ENCODE measurements at places on chromosomes 2 and 18. TPM values are rescaled to one million over a fixed set of nuclear protein-coding genes. Genes with fewer than 3 reads are reported as not detected.

- no peak for DNase-seq
Measured at GRCh38 chr2:68860111-68860510, 11.1 kb downstream of the BMP10 start.

DNA sequence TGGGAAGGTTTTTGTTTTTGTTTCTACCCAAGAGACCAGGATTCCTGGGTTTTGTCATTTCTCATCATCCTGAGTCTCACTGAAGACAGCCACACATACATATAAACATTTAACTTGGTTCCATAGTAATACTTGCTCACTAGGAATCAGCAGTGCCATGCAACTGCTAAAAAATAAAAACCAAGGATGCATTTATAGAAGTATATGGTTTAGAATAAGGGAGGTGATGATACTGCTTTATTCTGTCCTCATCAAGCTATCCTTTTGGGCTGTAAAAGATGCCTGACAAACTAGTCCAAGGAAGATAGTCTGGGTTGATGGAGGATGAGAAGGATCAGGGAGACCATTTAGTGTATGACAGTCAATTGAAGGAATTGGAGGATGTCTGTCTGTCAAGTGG, 740 bp downstream of the SPATA3 start:
- no peak for DNase-seq

DNA sequence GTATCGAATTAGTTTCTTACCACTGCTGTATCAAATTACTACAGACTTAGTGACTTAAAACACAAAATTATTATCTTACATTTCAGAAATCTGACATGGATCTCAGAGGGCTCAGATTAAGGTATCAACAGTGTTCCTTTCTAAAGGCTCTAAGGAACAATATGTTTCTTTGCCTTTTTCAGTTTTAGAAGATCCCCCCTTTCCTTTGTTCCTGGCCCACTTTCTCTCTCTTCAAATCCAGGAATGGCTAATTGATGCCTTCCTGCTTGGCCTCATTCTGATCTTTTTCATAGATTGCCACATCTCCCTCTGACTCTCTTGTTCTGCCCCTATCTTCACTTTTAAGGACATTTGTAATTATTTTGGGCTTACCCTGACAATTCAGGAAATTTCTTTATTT, 65.7 kb downstream of the LRP1B start:
- DNase-seq: no peak

DNA sequence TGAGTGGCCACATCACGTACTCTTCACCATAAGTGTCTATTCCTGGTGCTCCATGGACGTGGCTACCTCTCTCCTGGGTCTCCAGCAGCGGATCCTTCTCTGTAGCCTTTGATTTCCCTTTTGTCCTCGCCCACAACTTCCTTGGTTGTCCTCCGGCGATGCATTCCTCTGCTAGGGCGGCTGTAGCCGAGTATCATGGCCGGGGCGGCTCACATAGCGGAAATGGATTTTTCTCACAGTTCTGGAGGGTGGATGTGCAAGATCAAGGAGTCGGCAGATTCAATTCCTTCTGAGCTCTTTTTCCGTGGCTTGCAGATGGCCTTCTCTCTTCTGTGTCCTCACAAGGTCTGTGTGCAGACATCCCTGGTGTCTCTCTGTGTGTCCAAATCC, 35.7 kb downstream of the ACKR3 start:
- no peak for DNase-seq

- peak; percentile 23 for DNase-seq
Measured at GRCh38 chr18:23828426-23828825, 139.2 kb downstream of the LAMA3 start.

DNA sequence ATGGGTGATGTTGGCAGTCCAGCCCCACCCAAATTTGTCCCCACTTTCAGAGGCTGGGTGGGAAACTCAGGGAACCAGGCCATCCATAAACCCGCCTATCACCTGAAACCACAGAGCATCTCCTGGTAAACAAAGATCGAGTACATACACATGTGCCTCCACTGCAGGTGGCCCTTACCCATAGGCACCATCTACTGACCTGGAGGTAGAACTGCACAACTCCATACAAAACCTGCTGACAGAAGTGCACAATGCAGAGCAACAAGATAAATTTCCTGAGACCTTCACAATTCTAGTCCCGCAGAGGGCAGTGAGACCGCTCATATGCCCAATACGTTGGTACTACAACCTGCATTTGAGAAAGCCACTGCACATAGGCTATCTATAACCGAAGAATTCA, 856.3 kb downstream of the SUCLG1 start:
- DNase-seq: no peak

DNA sequence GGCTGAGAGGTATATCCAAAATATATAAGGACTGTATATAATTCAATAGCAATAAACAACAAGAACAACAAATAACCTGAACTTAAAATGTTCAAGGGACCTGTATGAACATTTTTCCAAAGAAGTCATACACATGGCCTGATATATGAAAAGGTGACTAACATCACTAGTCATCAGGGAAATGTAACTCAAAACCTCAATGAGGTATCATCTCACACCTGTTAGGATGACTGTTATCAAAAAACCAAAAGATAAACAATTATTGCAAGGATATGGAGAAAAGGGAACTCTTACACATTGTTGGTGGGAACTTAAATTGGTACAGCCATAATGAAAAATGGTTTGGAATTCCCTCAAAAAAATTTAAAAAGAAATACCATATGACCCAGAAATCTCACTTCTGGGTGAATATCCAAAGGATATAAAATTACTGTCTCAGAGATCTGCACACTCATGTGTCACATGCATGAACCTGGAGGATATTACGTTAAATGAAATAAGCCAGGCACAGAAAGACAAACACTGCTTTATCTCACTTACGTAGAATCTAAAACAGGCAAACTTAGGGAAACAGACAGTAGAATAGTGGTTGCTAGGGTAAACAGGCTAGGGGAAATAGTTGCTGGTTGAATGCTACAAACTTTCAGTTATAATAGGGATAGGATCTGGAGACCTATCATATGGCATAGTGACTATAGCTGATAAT, 334.5 kb upstream of the MMADHC start:
- no peak for DNase-seq

- no peak for DNase-seq
Measured at GRCh38 chr2:231795525-231796327, 9.5 kb downstream of the COPS7B start.

DNA sequence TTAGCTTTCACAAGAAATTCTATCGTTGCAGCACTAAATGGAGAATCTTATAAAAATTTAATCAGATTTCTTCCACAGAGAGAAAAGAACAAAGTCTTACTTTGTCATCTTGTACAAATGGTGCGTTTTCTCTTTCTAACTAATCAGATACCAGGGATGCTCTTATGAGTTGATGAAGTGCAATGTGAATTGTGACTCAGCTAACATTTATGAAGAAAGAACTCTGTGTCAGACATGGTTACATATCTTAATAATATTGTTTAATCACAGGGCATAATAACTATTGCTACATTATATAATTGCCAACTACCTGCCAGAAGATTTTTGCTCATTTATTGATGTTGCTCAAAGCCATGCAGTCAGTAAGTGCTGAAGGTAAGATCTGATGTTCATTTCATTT, 465.0 kb downstream of the CCDC85A start:
- no peak for DNase-seq

DNA sequence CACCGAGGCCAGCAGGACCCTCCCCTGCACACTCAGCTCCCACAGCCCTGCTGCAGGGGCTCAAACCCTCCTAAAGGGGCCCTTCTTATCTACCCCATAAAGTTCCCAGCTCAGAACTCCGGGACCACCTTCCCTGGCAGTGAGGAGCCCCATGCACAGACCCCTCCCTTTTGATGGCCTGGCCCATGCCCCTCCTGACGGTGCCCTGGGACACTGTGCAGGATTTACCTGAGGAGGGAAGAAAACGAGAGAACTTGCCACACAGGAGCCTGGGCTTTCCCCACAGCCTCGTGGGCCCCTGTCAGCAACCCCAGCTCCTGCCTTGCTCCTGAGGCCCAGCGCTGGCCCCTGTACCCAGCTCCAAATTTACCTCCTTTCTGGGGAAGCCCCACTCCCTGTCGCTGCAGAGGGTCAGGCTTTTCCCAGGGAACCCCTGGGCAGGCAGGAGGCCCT, 206.3 kb upstream of the SALL3 start:
- DNase-seq: no peak

DNA sequence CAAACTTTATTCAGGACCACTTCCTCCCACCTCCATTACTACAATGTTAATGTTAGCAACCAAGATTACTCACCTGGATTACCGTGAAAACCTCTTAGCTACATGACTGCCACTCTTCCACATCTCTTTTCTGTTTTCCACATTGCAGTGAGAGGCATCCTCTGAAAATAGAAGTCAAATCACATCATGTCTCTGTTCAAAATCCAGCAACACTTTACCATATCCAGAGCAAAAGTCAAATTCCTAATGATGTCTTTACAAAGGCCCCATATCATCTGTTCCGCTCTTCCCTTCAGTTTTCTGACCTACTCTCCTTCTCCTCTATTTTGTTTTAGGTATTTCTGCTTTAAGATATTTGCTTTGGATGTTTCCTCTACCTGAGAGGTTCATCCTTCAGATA, 37.5 kb upstream of the DSG1 start:
- DNase-seq: no peak

GRCh38 chr2:26169681-26170414, 3.0 kb upstream of the GAREM2 start:
- DNase-seq: no peak

DNA sequence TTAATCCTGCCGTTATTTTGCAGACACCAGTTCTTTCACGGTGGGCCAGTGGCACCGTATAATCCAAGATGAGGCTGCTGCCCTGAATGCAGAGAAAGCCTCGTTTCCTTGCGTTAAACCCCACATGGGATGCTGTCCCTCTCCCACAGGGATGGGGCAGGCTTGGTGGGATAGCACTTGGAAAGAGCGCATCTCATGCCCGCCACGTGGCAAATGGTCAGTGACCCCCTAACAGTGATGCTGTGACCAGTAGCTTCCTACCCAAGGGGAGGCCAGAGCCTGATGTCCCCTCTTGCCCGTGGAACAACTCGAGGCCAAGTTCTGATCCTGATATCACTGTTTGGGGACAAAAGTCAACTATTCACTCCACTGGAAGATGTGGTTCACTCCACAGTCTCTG, 73.3 kb downstream of the RHOB start:
- DNase-seq: no peak

GRCh38 chr2:393711-394696, 106.1 kb upstream of the ALKAL2 start:
- peak; percentile 45 for DNase-seq

DNA sequence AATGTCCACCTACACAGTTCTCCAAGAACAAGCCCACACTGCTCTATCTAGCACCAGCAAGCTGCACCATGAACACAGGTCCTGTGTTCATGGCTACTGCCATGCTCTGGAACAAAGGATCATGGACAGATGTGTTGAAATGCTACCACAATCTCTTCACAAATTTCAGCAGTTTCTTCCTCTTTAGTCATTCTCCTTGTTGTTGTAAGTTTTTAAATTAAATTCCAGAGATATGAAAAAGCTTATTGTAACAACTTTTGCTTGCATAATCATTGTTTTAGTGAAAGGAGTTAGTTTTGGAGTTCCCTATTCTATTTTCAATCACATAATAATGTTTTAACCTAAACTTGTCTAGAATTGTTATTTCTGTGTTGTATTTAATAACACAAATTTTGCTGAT, 17.2 kb upstream of the NAPG start:
- DNase-seq: no peak

DNA sequence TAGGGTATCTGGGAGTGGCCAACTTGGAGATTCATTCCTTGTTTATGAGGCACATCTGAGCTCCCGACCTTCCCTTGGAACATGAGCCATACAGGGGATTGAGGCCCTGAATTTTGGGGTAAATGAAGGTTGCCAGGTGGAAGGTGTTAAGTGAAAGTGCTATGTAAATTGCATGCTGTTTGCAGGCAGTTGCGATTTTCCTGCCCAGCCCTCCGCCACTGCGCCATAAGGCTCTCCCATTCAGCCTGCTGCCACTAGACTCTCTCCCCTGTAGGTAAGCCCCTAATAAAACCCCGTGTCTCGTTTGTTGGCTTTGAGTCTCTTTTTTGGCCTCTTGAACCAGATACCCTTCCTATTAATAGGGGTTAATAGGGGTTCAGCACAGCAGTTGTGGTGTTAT, 33.8 kb downstream of the PCARE start:
- DNase-seq: no peak

DNA sequence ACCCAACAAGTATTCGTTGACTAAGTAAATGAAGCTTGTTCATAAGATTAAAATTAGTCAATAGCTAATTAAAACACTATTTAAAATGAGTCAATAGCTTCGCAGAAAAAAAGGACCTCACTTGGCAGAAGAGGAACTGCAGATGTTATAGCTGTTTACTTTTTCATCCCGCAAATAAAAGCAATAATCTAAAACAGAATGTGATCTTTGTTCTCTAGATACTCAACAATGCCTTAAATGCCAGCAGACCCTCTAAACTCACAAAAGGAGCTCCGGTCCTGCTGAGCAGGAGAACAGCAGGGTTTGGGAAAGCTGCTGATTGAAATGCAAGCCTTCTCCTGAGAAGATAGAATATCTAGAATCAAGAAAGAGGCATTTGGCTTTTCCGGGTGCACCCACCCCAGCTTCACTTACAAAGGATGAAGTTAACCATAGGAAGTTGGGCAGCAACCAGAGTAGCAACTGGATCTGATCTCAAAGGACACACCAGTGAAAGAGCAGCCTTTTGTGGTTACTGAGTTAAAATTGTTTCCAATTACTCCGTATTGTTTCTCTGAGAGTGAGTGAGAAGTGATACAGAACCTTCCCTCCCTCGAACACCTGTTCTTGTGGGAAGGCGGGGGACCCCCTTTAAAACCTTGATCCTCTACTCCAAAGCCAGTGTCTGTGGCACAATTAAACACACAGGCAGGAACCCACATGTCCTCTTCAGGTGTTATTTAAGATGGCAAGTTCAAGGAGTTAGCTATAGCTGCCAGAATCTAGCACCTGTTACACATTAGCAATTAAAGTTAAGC, 6.8 kb downstream of the CCBE1 start:
- DNase-seq: no peak

DNA sequence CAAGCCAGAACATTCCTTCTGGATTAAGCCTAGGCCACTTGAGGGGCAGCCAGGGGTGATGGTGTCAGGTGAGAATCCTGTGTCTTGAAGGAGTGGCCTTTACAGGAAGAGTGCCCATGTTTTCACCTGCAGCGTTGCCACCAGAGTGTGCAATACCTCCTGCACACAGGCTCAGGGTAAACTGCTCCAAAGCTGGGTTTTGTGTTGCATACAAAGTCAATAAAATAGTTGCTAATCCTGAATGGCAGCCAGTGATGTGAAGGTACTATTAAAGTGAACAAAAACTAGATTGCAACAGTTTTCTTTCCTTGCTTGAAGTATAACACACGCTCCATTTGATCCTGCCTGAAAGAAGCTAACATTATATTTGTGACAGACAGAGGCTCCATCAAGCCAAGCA, 64.4 kb upstream of the NRP2 start:
- DNase-seq: no peak

DNA sequence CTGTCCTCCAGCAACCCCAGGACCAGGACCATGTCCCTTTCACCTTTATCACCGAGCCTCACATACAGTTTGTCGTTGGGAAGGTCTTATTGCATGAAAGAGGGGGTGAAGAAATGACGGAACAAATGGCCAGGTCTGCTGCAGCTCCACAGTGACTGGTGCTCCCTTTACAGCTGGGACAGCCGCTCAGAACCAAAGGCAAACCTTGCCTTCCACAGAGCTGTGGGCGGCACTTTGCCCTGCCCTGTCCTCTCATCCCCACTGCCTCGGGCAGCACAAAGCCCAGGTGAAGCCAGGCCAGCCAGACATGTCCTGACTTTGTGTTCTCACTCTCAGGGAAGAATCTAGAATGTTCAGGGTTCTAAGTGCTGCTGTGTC, 961 bp downstream of the GPR55 start:
- DNase-seq: no peak

TEKT4 gene
- total RNA-seq: not detected

DYNAP gene
- total RNA-seq: not detected

FAHD2B gene
- total RNA-seq: 7.6 TPM

CMPK2 gene
- 4.2 TPM for total RNA-seq

GPR39 gene
- total RNA-seq: not detected
